ENCODE measurements at places on chromosomes 5 and 9.

- DNase-seq = no peak
Observed at GRCh38 chr9:134720796-134721195, 79.2 kb downstream of the COL5A1 start.

DNA sequence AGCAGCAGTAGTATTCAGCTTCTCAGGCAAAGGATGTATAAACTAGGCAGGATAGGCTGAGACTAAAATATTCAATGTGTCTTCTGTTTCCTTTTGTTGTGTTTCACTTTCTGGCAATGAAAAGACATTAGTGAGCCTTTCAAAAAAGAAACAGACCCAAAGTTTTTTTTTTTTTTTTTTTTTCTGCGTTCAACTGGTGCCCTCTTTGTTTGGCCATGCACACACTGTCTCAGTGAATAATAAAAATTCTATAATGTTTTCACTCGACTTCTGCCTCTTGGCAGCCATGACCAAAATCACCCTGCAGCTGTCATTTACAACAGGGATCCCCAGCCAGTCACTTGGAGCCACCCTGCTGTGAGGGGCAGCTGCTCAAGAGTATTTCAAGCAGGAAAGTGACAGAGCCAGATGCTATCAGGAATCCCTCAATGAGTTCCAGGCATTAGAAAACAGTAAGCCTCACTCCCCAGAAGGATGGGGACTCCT is 44.0 kb upstream of the MAN2A1 start:
- no peak for DNase-seq

- DNase-seq = no peak
Observed at GRCh38 chr5:1419476-1420210, 25.6 kb downstream of the SLC6A3 start.

DNA sequence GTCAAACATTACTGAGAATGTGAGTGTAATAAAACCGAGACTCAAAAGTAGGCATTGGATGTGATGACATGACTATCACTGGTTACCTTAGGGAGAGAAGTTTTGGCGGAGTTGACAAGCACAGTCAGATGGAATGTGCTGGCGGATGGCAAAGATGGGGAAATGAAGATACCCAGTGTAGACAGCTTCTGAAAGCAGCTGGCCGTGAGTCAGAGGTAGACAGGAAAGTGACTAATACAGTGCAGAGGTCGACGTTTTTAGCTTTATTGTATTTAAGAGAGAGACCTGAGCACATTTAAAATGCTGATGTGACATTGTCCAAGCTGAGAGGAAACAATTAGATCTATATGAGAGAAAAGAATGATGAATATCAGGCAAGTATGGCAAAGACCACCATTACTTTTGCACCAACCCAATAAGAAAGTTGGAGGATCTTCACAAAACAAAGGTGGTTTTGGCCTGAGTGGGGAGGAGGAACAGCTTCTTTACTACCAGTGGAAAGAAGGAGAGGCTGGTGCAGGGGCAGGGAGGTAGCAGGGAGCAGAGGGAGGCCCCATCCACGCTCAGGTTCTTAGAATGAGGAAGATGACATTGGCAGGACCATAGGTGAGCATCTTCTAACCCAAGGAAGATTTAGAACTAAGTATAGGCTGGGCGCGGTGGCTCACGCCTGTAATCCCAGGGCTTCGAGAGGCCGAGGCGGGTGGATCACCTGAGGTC is 36.7 kb upstream of the KCNIP1 start:
- DNase-seq = peak; percentile 41

GRCh38 chr5:88509403-88509802 is 240.8 kb upstream of the TMEM161B start:
- DNase-seq = no peak

DNA sequence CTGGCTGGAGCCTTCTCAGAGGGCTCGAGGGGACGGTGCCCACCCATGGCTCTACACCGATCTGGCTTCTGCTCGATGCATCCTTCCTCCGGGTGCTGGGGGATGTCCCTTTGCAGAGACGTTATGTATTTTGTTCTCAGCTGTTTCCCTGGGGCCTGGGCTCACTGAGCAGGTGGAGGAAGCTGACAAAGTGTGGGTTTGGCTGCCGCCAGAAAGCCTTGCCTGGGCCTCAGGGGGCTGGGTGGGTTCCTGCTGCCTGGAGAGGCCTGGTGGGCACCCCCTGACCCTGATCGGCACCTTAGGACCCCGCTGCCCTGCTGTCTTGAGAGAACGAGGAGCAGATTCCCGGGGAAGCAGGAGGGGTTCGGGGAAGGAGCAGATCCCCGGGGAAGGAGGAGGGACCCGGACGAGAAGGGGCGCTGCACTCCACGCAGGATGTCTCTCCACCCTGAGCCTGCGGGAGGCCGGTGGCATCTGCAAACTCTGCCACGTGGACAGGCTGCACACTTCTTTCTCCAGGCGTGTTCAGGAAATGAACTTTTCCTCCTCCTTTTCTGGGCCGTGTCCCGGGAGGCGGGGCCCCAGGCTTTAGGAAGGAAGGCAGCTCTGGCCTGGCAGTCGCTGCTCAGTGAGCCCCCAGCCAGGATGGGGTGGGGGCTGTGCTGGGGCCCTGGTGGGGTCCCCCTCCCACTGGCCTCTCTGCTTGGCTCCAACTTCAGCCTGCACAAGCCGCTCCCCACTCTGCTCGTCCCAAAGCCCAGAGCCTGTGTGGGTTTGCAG is 148.9 kb downstream of the RXRA start:
- DNase-seq = peak; percentile 24

DNA sequence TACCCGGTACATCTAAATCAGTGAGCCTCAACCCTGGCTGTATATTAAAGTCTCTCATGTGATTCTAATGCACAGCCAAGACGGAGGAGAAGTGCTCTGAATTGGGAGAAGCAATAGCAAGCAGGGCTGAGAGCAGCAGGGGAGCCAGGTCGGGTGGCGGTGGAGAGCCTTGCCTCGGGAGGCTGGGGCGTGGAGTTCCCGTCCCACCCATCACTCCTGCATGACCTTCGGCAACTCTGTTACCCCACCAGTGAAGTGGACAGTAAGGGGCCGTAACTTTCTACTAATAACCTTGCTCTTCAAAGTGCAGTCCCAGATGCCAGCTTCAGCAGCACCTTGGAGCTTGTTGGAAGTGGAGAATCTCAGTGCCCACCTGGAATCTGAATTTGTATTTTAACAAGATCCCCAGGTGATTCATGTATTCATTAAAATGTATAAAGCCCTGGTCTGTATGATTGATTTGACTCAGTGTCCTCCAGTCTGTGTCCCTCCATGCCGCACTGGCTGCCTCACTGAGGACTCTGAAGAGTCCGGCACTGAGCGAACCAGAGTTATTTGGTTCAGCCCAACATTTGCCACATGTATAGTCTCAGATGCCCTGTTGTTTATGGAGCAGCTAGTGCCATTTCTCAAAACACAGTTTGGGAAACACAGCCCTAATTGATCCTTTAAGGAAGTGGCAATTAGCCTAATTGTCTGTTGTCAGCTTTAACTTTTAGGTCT is 6.5 kb downstream of the ERGIC1 start:
- DNase-seq = no peak

Data from AG04449 (cell line).